ENCODE measurements at places on chromosomes 6 and 20.

GRCh38 chr6:16404456-16404855 is 166.1 kb downstream of the GMPR start:
- DNase-seq, result no peak

- no peak for DNase-seq
These were observed 1.5 kb downstream of the PTPRT start for GRCh38 chr20:43188234-43188653.

DNA sequence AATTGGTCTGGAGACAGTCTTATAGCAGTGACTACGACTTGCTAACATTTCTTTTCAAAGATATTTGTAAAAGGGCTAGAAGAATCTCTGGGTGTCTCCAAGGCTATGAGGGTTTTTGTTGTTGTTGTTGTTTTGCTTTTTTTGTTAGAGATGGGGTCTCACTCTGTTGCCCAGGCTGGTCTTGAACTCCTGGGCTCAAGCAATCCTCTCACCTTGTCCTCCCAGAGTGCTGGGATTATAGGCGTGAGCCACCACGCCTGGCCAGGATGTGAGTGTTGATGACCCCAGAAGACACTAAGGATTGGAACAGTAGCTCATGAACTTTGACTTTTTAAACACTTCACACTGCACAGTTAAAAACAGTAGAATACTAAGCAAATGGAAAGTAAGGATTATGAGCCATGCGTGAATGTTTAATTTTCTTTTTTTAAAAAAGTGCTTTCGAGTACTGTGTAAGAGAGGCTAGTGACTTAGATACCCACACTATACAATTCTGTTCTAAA is 76.4 kb downstream of the GCNT2 start:
- no peak for DNase-seq

DNA sequence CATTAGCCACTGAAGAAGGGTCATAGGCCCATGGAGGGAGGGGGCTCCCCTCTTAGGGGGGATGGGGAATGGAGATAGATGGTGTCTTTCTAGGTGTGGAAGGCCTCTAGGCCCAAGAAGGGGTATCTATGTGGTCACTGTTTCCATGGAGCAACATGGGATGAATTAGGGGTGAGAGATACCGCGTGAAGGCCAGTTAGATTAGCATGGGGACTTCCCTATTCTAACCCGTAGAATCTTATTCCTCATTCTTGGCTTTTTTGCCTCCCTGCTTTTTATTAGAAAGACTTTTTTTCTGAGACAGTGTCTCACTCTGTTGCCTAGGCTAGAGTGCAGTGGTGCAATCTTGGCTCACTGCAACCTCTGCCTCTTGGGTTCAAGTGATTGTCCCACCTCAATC is 3.2 kb downstream of the RAB44 start:
- DNase-seq, result no peak

GRCh38 chr6:37150314-37150713 is 19.6 kb upstream of the PIM1 start:
- no peak for DNase-seq

- DNase-seq, result no peak
These were observed 192.7 kb downstream of the RNF144B start for GRCh38 chr6:18579869-18580268.

- DNase-seq, result no peak
These were observed 60.9 kb downstream of the PYGB start for GRCh38 chr20:25308671-25309394.
